ENCODE measurements at places on chromosomes 2 and 18.

GRCh38 chr18:8609659-8610458 is 622 bp downstream of the RAB12 start:
- no peak for DNase-seq

- no peak for DNase-seq
Measured at GRCh38 chr2:240186191-240186725, 45.8 kb upstream of the OTOS start.

- DNase-seq = no peak
Measured at GRCh38 chr2:219490186-219490585, 8.5 kb upstream of the GMPPA start.

DNA sequence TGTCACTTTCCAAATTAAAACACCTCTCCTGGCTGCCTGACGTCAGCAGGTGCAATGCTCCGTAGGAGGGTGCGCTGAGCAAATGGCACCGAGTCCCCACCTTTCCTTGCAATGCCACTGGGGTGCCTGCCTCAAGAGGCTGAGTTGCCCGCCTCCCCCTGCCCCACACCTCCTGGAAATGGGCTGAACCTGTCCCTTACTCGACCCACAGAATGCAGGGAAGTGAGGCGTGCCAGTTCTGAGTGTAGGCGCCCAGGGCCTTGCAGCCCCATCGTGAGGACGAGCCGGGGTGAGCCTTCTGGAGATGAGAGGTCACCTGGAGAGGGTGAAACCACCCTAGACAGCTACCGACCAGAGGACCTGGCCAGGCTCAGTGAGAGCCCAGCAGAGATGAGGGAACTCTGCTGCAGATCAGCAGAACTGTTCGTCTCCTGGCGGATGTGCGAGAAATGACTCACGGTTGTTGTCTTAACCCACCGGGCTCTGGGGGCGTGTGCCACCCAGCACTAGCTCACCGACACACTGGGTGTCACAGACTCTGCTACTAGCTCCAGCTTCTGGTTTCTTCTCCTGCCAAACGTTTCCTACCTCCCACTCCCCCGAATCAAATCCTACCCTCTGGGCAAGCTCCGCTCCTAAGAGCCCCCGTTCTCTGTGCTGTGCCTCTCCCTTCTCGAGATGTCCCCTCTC is 168.7 kb upstream of the HDAC4 start:
- DNase-seq = no peak

GRCh38 chr2:21142149-21142548 is 18.4 kb downstream of the TDRD15 start:
- DNase-seq = no peak

- DNase-seq = no peak
Measured at GRCh38 chr2:111912547-111912946, 14.1 kb downstream of the MERTK start.

GRCh38 chr2:43083710-43084698 is 142.4 kb downstream of the ZFP36L2 start:
- DNase-seq = peak; percentile 85

DNA sequence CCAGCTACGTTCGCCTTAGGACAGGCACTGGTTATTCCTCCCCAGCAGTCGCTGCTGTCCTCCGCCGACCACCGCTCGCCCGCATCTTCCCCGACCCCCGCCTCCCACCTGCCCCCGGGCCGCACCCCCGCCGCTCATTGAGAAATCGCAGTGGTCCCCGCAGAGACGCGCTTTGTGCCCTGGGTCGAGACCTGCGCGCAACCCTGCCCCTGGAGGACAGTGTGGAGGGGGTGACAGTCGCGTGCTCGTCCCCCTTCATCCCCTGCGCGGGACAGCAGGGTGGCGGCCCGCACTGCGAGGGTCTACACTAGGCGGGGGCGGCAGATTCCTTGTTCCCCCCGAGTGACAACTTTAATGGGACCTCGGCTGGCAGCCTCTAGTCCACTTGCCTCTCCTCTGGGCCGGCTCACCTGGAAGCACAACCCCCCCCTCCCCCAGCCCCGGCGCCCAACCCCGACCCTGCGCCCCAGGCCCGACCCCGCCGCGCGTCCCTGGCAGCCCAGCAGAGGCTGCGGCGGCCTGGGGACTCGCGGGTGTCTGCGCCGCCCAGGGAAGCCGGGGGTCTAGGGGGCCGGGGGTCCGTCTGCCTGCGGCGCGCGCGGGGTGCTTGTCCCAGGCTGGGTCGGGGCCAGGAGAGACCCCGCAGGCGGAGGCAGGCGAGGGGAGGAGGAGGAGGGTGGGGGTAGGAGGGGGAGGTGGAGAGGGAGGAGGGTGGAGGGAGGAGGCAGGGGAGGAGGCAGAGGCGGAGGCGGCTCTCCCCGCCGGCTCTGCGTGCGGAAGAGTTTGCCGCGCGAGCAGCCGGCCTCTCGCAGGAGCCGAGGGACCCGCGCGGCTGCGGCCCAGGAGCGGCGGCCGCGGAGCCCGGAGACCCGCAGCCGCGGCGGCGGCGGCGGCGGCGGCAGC is at the start of gene NPAS2:
NPAS2 (plus strand) TSS at position 770 of the 903 bp plus-strand sequence. CDS start 84,616 bp downstream, outside the sequence.
- DNase-seq = no peak

GRCh38 chr2:219836647-219837177 is 209.3 kb downstream of the SLC4A3 start:
- no peak for DNase-seq

DNA sequence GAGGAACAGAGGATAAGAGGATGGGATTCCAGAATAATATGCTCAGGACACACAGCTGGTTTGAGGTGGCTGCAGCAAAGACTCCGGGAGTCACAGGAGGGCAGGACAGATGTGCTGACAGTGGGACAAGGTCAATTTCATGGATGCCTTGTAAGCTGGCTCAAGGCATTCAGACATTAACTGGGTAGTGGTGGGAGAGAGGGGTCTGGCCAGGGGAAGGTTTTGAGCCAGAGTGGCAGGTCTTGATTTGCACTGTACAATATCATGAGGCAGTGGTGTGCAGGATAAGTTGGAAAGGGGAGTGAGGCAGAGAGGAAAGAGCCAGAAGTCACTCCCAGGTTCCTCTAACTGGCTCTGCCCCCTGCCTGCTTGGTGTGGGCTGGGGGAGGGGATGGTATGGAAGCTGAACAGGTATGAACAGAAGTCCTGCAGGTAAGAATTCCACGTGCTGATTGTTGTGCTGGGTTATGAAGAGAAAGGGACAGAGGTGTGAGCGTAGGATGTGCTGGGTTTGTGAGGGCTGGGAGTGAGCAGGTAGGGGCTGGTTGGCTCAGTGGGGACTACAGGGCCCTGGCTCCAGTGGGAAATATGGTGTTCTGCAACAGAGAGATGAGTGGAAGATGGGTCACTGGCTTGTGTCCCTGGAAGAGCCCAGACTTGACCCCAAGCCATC is 141.7 kb upstream of the COPS8 start:
- no peak for DNase-seq

DNA sequence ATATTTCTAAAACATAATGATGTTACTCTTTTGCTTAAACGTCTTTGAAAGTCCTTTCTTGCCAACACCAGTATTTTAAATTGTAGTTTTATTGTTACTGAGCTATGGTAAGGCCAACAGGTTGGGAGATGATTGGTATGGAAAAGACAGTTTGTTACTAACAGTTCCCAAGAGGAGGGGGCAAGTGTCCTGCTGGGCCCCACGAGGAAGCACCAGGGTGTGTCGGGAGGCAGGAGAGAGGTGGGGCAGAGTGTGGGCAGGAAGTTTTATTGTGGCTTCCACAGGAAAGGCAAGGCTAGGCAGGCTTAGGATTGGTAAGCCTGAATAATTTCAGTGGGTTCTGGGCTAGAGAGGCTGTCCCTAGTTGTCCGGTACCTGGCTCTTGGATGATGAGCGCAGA is 134.3 kb downstream of the SOCS6 start:
- DNase-seq = no peak

DNA sequence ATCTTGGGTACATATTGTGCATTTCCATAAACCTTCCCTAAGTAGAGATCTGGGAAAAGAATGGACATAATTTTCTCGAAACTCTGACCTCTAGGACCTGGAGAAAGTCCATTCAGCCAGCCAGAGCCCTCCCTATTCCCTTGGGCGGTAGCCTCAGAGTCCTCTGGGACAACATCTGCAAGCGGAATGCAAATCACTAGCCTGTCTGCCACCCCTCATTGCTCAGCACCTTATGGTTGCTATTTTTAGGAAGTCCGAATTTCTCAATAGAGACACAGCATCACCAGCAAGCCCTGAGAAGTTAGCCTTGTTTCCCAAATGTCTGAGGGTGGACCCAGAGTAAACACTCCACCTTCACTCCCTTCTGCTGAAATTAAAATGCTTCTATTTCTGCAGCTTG is 17.6 kb upstream of the CD28 start:
- DNase-seq = no peak

GRCh38 chr2:76197842-76198448 is 487.2 kb upstream of the GCFC2 start:
- peak; percentile 84 for DNase-seq

DNA sequence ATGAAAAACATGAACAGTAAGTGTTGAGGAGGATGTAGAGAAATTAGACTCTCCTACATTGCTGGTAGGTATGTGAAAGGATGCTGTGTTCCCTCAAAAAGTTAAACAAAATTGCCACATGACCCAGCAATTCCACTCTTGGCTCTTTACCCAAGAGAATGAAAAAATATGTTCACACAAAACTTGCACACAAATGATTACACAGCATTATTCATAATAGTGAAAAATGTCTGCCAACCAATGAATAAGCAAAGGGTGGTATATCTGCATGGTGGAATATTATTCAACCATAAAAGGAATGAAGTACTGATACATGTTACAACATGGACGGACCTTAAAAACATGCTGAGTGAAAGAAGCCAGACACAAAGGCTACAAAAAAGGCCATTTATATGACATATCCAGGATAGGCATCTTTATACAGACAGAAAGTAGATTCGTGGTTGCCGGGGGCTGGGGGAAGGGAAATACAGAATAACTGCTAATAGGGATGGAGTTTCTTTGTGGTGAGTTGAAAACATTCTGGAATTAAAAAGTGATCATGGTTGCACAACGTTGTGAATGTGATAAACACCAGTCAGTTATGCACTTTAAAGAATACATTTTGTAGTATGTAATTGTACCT is 85.4 kb upstream of the MYO3B start:
- no peak for DNase-seq

GRCh38 chr18:79490626-79491041 is 94.9 kb downstream of the NFATC1 start:
- DNase-seq = no peak

- no peak for DNase-seq
Measured at GRCh38 chr18:32255570-32255969, 65.7 kb downstream of the MEP1B start.

DNA sequence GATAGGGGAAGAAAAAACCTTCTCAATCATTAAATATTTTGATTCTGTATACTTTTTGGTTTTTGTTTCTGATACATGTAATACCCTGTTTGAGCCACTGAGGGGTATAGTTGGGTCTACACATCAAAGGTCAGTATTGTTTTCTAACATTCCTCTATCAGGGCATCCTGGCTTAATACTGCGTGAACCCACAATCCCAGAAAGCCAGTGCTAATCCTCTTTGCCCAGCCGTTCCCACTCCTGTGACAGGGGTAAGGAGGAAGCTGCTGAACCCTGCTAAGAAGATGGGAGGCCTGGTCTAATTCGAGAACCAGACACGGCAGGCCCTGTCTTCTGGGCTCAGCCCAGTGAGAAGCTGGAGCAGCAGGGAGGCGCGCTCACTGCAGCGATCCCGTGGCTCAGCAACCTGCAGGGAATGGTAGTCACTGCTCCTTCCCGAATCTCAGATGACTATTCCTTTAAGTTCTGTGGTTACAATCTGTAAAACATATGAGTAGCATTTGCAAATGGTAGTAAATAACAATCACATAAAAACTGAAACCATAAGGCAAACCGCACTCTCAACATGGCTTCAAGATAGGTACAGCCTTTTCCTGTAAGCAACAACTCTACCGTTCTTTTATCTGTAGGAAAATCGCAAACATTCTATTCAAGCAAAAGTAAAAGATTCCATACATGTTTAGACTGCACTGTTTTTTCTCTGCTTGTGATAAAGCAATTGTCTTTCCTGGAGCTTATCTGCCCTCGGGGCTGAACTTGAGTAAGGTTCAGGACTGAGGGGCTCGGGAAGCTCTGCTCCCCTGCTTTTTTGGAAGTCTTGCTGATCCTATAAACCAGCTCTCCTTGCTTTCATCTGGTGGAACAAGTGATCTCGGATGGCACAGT is 87.0 kb downstream of the EPB41L3 start:
- no peak for DNase-seq

- no peak for DNase-seq
Measured at GRCh38 chr2:112182581-112183034, 44.4 kb downstream of the FBLN7 start.

DNA sequence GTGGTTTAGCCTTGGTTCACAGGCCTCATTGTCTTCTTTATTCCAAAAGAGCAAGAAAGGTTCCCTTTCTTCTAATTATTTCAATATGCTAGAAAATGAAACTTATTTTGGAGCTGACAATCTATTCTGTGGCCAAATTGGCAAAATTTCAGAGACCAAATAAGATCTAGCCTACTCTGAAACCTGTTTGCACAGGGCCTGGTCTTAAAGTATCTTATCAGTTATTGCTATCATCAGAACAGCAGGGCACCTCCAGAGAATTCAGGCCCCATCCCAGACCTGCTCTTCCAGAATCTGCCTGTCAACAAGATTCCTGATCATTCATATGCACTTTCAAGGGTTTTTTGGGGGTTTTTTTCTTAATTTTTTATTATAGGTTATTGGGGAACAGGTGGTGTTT is 198.7 kb downstream of the ANAPC1 start:
- DNase-seq = no peak

GRCh38 chr2:28071221-28071620 is 180.7 kb downstream of the BABAM2 start:
- no peak for DNase-seq

DNA sequence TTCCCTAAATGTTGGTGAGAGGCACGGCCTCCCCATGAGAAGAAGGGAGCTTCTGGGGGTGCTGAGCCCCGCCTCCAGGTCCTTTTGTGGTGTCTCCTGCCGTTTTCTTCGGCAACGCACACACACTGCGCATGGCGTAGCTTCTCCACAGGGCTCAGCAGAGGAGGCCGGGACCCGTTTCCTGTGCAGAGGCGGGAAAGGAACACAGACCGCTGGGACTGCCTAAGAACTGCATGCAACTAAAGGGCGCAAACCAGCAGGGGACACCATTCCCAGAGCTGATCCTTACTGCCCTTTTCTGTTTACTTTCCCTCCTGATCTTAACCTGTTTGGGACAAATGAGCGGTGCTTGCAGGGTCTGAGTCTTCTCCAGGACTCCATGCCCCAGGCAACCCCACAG is 90.3 kb upstream of the CAPN13 start:
- no peak for DNase-seq
